ENCODE measurements at places on chromosomes 3 and 15.

DNA sequence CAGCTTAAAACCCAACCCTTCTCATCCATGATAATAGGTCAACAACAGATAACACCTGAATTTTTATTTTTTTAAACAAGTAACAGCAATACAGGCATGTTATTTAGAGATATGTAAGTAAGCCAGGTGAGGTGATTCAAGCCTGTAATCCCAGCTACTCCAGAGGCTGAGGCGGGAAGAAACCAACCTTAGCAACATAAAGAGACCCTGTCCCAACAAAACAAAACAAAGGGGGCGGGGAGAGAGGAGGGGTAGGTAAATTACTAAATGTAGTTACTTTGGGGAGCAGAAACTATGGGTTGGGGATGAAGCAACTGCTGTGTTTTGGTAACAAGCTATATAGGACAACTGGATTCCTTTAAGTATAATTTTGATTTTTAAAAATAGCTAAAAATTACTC lies 47.0 kb downstream of the GNB4 start:
- no peak for DNase-seq

DNA sequence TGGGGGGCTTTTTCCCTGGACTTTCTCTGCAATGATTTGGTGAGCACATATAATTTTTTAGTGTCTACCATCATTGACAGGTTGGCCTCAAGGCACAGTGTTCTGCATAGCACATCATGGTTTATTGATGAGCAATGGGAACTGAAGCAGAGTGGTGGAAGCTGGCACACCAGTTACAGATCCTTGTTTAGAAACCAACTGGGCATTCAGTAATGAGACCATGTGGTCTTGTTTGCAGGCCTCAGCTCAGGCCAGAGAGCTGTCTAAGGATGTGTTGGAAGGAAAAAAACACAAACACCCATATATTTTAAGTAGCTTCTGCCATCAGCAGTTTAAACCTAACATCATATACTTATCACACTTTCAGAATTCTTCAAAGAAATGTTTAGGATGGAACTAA lies 610.6 kb downstream of the ROBO1 start:
- no peak for DNase-seq

DNA sequence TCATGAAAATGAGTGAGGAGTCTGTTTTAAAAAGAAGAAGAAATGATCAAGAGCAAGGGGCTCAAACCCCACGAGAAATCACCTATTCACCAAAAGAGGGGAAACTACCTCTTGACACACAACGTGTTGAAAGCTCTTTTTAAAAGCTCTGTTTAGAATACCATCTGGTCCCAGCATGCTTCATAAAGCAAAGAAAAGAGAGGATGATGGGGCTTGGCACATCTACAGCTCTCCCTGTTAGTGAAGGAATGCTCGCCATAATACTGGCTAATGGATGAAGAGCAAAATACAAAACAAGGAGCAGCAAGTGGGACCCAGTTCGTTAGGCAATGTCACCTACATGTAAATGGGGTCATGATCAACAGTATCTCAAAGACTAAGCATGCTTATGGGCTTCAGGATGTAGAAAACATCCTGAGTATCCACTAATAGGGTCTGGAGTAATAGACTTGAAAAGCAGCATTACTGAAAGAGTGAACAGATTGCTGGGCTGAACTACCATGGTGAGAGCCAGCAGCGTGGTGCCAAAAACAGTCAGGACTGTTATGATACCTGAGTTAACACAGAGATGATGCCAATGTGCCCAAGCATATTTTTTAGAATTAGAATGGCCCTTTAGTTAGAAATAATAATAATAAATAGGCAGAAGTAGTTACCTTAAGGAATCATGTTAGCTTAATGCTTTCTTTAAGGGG lies 159.7 kb upstream of the POU1F1 start:
- DNase-seq = no peak

DNA sequence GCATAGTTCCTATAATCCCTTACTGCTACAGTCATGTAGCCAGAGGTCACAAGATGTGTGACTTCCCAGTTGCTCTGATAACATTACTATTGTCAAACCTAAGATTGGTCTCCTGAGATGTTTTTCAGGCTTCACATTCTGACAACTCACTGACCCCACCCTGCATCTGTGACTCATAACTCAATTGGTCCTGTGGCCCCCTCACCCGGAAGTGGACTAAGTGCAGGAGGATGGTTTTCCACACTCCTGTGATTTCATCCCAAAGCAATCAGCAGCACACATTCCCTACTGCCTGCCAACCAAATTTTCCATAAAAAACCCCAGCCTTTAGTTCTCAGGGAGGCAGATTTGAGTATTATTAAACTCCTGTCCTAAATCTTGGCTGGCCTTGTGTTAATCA lies 564.9 kb upstream of the ZNF385D start:
- DNase-seq = no peak

DNA sequence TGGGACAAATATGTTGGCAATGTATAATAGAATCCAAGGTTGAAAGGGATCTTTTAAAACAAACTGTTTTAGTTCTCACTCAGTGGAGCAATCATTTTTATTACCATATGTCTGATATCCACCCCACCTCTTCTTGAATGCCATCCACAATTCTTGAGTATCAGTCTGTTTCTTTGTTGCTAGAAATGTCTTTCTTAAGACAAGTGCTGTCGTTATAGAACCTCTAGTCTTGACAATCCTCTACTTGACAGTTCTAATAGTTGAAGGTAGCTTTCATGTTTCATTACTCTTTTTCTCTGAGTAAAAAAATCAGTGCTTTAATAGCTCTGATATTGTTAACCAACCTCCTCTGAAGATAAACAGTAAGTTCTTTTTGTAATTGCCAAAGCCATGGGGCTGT lies 737.9 kb downstream of the MECOM start:
- no peak for DNase-seq

- DNase-seq = no peak
Observed at GRCh38 chr3:137852391-137852830, 88.3 kb downstream of the SOX14 start.

- no peak for DNase-seq
Observed at GRCh38 chr3:117103675-117104074, 394.1 kb downstream of the TUSC7 start.

DNA sequence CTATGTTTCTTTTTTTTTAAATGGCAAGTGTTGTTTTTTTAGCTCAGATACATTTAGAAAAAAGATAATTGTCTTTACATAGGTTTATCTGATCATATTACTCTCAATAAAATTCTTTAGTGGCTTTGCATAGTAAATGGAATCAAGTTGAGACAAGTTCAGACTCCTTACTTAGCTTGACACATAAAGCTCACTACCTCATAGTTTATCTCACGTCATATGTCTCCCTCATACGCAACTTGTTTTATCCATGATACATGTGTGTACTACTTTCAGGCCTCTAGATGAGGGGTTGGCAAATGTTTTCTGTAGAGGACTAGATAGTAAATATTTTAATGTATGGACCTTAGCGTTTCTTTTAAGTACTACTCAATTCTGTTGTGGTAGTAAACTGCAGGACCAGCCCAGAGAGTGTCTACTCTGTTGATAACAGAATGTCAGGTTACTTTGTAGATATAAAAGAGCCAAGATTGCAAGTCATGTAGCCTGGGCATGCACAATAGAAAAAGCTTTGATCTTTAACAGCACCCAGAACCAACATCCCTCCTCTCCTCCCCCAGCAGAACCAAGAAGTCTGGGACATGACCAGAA lies 28.2 kb upstream of the MGA start:
- no peak for DNase-seq

- DNase-seq = no peak
Observed at GRCh38 chr3:124627501-124627908, 102.7 kb upstream of the UMPS start.

DNA sequence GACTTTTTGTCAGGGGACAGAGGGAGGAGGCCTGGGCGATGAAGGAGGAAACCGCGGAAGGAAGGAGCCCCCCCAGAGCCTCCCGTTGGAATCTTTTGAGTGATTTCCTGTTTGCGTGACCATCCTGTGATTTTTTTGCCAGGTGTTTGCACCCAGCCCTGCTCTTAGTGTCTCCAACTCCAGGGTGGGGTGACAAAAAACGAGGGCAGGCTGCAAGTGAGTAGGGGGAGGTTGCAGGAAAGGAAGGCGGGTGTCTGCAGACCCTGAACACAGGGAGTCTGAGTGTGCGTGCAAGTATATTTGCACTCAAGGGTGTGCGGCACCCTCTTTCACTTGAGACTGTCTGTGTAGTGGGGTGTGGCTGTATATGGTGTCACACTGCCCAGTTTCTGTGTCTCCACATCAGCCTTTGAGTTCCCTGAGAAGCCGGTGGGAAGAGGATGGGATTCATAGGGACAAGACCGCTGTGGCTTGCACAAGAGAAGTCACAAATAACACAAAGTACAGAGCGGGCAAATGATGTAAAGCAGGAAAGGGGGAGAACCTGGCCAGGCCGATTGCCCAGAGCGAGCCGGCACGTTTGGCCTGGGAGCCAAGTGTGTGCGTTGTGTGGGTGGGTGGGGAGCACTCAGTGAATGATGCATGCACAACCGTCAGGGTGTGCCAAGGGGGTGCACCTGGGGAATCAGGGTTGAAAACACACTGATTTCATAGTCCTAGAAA lies 6.6 kb downstream of the ISLR2 start:
- DNase-seq = no peak

DNA sequence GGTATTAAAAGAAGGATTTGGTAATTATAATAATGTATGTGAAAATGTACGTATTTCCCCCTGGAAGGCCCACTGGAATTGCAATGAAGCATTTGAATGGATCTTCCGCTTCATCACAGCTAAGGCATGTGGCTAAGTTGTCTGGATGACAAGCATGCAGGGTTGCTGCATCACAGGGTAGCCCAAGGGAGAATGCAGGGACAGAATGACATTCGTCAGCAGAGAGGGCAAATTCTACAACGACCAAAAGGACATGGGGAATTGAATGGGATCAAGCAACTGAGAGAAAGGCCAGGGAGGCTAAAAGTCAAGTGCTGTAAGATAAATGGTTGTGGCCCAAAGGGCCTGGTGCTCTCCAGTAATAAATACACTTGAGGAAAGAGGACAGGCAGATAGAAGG lies 95.4 kb downstream of the ISL2 start:
- DNase-seq = no peak

DNA sequence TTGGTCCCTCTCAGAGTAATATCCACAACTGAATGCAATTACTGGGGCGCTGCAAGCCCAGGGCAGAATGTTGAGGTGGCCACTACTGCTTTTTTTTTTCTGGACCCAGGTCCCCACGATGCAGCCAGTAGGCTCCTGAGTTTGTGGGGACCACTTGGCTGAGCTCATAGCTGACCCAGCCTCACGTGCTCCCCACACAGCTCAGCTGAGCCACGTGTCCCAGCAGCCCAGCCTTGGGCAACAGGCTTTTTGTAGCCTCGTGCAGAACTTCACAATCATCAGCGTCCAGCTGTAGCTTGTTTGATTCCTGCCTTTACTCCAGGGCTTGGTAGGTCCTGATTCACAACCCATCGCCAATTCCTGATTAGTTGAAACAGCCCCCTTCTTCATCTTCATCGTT lies 117.3 kb downstream of the ETFA start:
- no peak for DNase-seq

GRCh38 chr3:15794842-15795650 lies 2.7 kb downstream of the ANKRD28 start:
- DNase-seq = no peak

DNA sequence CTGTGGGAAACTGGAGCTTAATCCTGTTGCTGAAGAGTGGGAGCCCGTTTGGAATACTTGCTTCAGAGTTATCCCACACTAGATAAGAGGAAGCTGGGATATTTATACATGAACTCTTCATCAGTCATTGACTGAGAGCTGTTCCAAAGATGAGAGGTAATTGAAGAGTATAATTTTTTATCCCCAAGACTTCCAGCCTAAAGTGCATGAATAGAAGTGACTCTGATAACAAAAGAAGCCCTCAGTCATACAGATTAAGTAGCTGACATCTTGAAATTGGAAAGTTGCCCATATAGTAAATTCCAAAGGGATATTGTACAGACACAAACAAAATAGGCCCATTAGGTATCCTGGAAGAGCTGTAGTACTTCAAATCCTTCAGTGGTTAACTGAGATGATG lies 268.0 kb downstream of the EPHA3 start:
- DNase-seq = no peak

- no peak for DNase-seq
Observed at GRCh38 chr3:52237657-52238172, 1.2 kb downstream of the TWF2 start.

- no peak for DNase-seq
Observed at GRCh38 chr3:170660139-170660538, 74.3 kb upstream of the SLC7A14 start.

GRCh38 chr15:42077689-42078088 lies 16.7 kb downstream of the PLA2G4D start:
- no peak for DNase-seq

Data from stimulated activated CD4-positive, alpha-beta T cell treated with anti-CD3 and anti-CD28 coated beads, TNF-alpha, amount 100 ng/mL, for 48 hours (primary cell).